ENCODE measurements at places on chromosomes 2 and 18.

- no peak for DNase-seq
Measured at GRCh38 chr2:109350526-109350925, 221.5 kb downstream of the SH3RF3 start.

- DNase-seq: no peak
Measured at GRCh38 chr2:4190548-4190947, 487.2 kb downstream of the DCDC2C start.

- DNase-seq: no peak
Measured at GRCh38 chr2:170218456-170218855, 40.5 kb downstream of the MYO3B start.

- DNase-seq: peak; percentile 54
Measured at GRCh38 chr2:113217455-113218282, 43.9 kb downstream of the PSD4 start.

GRCh38 chr2:10141736-10142639, 19.4 kb downstream of the RRM2 start:
- DNase-seq: no peak

- DNase-seq: peak; percentile 88
Measured at GRCh38 chr2:159118115-159118858, 149.8 kb downstream of the TANC1 start.

GRCh38 chr2:239258248-239258647, 142.6 kb downstream of the HDAC4 start:
- DNase-seq: no peak

DNA sequence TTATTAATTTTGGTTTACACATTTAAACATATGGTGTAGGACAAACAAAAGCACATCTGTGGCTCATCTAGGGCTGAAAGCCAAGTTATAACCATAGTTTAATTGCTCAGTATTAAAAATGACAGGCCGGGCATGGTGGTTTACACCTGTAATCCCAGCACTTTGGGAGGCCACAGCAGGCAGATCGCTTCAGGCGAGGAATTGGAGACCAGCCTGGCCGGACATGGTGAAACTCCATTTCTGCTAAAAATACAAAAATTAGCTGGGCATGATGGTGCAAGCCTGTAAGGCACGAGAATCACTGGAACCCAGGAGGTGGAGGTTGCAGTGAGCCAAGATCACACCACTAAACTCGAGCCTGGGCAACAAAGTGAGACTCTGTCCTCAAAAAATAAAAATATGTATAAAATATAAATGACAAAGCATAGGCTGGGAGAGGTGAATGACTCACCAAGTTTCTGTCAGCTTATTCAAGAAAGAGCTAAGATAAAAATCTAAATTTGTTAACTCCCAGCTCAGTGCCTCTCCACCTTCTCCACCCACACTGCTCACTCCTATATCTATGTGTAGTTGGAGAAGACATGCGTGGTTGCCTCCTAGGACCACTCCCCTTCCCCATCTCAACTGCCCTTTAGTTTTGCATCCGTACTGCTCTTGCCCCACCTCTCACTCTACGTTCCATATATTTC, 79.2 kb upstream of the PID1 start:
- no peak for DNase-seq

- no peak for DNase-seq
Measured at GRCh38 chr2:79985571-79985970, 319.0 kb downstream of the LRRTM1 start.

DNA sequence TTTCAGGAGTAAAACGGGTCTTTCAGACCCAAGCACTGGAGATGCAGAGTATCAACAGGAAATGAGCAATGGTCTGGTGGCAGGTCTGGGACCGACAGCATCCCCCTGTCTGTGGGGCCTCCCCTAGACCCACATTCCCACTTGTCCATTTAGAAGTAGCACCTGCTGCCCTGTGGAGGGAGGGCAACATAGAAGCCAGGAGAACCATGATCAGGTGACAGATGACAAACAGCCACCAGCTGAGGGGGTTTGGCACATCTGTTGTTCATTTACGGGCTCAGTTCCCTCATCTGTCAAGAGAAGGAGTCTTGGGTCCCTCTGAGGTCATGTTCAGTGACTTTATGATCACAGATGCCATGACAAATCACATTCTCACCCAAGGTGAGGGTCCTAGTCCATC, 77.9 kb upstream of the SLC66A3 start:
- DNase-seq: no peak

DNA sequence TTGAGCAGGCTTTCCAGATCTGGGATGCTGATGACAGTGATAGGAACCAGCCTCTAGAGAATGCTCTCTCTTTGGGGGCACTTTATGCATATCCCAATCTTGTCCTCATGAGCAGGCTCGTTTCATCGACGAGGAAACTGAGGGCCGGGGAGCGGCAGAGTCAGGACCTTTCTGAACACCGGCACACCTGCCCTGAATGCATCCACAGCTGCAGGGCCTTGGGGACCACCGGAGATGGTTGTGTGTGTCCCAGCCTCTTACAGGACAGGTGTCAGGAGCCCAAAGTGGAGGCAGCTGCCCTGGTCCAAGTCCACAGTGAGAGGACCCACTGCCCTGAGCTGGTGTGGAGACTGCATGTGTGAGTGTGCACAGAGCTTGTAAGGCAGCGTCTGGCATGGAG, 47.6 kb upstream of the FAHD2A start:
- DNase-seq: peak; percentile 65

GRCh38 chr2:157256626-157257025, 879 bp upstream of the GALNT5 start:
- DNase-seq: no peak

DNA sequence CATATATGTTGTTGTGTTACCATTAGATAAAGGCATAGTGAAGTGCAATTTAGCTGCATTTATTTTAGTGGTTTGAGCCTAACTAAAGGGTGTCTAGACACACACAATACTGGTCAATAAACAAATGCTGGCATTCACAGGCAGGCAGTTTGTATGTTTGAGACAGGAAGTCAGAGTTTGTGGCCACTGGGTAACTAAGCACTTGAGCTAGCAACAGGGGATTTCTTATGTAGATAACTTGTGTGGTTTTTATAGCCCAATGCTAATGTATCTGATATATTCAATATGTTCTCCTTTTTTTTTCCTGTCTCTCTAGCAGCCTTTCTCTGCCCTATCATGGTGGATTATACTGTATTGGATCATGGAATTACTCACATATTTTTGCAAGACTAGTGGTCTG, 38.1 kb downstream of the LRRTM4 start:
- DNase-seq: no peak

DNA sequence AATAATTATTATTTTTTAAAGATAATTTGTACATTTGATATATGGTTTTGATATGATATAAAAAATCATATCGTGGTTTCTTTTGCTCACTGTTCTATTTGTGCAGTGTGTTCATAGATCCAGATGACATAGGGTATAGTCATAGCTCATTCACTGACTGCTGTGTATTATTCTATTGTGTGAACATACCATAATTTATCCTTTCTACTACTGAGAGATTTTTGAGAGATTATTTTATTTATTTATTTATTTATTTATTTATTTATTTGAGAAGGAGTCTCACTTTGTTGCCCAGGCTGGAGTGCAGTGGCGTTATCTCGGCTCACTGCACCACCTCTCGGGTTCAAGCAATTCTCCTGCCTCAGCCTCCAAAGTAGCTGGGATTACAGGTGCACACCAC, 39.0 kb downstream of the FER1L5 start:
- no peak for DNase-seq

DNA sequence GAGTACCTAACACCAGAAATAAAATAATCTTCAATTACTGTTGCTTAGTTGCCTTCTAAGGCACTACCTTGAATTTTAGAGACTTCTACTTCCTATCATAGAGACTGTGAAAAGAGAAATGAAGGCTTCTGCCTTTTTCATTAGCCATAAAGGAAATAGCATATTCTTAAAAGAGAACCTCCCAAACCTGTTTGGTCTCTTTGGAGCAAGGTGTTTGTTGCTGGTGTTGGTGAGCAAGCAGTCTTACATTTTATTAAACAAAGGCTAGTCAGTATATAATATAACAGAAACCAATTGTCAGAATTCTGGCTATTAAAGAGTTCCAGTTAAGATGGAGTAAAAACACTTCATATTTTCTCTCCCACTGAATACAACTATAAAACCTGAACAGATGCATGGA, 116.4 kb downstream of the TAF4B start:
- no peak for DNase-seq

DNA sequence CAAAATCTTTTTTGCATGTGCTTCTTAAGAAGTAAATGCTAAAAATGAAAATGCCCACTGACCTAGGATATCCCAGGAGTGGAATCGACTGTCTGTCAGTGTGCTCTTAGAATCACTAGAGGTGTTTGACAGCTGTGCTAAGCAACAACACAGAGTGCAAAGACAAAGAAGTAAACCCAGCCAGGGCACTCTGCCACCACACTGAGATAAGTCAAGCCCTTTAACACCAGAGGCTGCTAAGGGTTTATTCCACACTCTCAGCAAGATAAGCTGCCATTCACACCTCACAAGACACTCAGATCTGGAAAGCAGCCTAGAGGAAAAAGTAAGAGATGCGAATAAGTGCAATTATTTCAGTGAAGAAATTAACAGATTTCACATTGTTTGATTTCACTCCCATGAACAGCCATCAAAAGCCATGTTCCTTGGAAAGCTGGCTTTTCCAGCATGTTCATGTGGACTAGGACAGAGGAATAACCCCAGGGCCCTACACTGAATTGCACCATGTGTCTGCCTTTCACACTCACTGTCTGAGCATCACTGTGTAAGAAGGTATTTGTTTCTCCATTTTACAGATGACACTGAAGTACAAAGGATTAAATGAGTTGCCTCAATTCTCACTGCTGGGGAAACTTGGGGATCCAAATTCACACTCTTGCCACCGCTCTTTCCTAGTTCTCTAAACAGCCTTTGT, 6.0 kb upstream of the BMP10 start:
- no peak for DNase-seq

DNA sequence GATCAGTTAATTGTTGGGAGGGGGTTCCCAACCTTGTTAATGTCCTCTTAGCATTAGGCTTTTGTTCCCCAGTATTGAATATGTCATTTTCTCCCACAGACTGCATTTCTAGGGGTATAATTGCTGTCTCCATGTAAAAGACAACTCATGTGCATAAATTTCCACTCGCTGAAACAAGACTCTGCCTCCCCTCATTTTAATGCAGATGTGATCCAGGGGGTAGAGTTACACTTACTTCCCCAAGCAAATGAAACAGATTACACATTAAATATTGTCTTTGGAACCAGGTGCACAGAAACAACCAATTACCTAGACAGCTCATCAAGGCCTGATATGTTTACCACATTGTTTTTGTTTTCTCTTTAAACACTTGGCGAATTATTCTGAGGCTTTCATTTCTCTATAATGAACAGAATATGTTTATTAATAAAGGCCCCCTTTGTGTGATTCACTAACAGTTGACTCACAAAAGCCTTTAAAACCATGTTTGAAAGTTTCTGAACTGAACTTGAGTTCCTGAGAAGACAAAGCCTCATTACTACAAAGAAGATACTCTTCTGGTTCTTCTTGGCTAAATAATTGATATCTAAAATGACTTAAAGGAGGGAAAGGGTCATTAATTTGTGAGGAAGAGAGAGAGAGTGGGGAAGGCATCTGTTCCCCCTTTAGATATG, 15.0 kb upstream of the ACVR1 start:
- no peak for DNase-seq

- no peak for DNase-seq
Measured at GRCh38 chr2:121021685-121022084, 263.3 kb downstream of the TFCP2L1 start.

- no peak for DNase-seq
Measured at GRCh38 chr2:170335351-170335750, 157.4 kb downstream of the MYO3B start.

DNA sequence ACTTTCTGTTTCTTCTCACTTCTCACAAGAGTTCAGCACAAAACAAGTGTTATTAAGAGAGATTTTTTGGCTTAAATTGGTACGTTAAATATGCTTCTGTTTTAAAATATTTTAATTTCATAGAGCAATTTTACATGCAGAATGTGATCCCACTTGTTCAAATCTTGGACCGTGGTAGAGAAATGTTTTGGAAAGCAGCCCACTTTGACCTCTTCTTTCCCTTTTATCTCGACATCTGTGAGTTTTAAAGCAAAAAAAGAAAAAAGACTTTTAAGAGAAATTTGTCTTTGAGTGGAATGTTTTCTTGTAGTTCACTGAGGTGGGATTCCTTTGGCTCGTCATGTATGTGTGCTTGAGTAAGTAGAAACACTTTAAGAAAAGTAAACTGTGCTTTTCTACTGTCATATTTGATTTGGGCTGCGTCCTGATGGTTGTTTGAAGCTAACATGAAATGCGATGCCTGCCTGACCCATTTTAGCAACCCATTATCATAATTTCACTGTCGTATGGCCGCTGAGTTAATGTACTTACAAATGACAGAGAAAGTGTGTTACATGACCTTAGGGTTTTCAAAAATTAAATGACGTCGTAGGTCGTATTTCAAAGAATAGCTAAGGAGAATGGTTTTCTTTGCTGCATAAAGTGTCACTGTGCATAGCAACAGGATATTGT, 54.5 kb downstream of the TSHZ1 start:
- DNase-seq: no peak

DNA sequence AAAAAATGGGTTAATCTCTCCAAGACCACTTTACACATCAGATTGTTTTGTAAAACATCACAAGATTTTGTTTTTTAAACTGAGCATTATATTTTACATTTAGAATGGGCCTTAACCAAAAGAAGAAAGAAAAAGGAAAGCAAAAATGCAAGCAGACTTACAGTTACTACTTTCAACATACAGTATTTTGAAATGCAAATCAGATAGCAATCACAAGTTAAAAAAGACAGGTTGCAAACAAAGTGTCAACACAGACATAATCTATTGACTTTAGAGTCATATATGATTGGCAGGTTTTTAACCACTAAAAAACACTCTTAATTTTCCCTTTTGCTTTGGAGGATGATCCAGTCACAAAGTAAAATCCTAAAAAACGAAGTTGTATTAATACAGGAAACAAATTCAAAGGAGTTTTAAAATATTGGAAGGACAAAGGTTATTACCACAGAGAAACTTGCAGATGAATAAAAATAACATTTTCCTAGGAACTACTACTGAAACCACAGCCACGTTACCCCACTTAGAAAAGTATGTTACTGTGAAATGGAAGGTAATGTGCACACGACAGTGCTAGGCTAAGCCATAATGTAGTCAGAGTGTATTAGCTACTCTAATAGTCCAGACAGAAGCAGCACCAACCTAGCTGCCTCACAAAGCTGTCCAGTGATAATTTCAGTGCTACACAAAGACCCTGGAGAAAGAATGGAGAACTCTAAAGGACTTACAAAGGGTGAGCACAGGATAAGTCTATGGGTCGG, 22.9 kb downstream of the DARS1 start:
- no peak for DNase-seq

All from tibial artery (tissue), 4 donors.